ENCODE measurements at places on chromosomes 3 and 15.
A peak's percentile ranks its signal among the peaks of the same experiment; 100 is the strongest.

- no peaks in the 10 kb centered on the region for H3K36me3 ChIP-seq
- no peak overlapping the region for H3K4me3 ChIP-seq
- no peaks in the 10 kb centered on the region for H3K27me3 ChIP-seq
- H3K27ac ChIP-seq, result no peak overlapping the region
- H3K4me1 ChIP-seq, result no peaks in the 10 kb centered on the region
- DNase-seq, result no peak
These were observed 39.5 kb upstream of the ATP2C1 start for GRCh38 chr3:130854208-130854864.

GRCh38 chr3:152315623-152316022, 46.9 kb downstream of the MBNL1 start:
- H3K4me1 ChIP-seq, result no peaks in the 10 kb centered on the region
- no peaks in the 10 kb centered on the region for H3K36me3 ChIP-seq
- no peak overlapping the region for H3K4me3 ChIP-seq
- peak overlapping the region; percentile 75 for H3K27ac ChIP-seq

GRCh38 chr15:26628071-26628470, 144.8 kb downstream of the GABRB3 start:
- H3K27ac ChIP-seq, result no peak overlapping the region
- H3K4me3 ChIP-seq, result no peak overlapping the region
- no peaks in the 10 kb centered on the region for H3K27me3 ChIP-seq
- no peaks in the 10 kb centered on the region for H3K4me1 ChIP-seq

- no peak overlapping the region for H3K27ac ChIP-seq
- no peaks in the 10 kb centered on the region for H3K27me3 ChIP-seq
- DNase-seq, result no peak
- H3K36me3 ChIP-seq, result peaks cover 50% of the 10 kb centered on the region
These were observed 74.5 kb downstream of the RAB7A start for GRCh38 chr3:128800241-128801187.

DNA sequence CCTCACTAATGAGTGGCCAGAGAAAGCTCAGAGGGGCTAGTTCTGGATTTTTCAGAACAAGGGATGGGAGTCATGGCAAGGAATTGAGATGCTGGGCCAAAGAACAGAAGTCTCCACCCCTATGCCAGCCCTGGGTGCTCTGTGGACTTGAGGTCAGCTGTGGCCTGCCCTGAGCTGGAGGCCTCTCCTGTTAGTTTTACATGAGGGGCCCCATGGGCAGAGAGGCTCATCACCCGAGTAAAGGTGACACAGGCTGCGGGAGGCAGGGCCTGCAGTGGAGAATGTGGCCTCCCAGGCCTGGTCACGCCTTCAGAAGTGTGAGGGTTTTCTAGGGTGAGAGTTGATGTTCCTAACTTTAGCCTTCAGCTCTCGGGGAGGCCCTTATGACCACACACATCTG, 44.9 kb downstream of the ABHD5 start:
- H3K4me3 ChIP-seq, result no peak overlapping the region
- H3K27me3 ChIP-seq, result no peaks in the 10 kb centered on the region
- H3K36me3 ChIP-seq, result no peaks in the 10 kb centered on the region
- H3K27ac ChIP-seq, result peak overlapping the region; percentile 47

DNA sequence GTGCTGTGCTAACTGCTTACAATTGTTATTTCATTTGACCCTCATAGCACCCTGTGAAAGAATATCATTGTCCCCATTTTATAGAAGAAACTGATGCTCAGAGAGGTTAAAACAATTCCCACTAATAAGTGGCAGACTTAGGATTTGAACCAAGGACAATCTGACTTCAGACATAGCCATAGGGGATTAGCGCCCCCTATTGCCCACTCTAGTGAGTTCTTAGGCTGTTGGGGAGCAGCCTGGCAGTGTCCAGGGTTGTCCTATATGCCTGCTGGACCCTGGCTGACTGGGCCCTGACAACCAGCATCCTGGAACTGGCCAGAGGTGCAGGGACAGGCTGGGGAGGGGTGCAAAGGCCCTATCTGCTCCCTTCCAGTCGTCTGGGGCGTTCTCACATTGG, 15.4 kb downstream of the DPH3 start:
- H3K4me3 ChIP-seq, result no peak overlapping the region
- peaks cover 10% of the 10 kb centered on the region for H3K4me1 ChIP-seq
- no peaks in the 10 kb centered on the region for H3K27me3 ChIP-seq

- no peak overlapping the region for H3K27ac ChIP-seq
- no peaks in the 10 kb centered on the region for H3K4me1 ChIP-seq
- DNase-seq, result no peak
- H3K27me3 ChIP-seq, result no peaks in the 10 kb centered on the region
- H3K4me3 ChIP-seq, result no peak overlapping the region
- no peaks in the 10 kb centered on the region for H3K36me3 ChIP-seq
These were observed 48.9 kb upstream of the CFAP161 start for GRCh38 chr15:81085213-81085612.

GRCh38 chr3:14798231-14798630, 20.5 kb upstream of the FGD5 start:
- H3K4me3 ChIP-seq, result no peak overlapping the region
- no peaks in the 10 kb centered on the region for H3K27me3 ChIP-seq
- no peak for DNase-seq
- no peaks in the 10 kb centered on the region for H3K4me1 ChIP-seq
- no peaks in the 10 kb centered on the region for H3K36me3 ChIP-seq

- no peaks in the 10 kb centered on the region for H3K27me3 ChIP-seq
- no peak overlapping the region for H3K4me3 ChIP-seq
- H3K27ac ChIP-seq, result no peak overlapping the region
- no peaks in the 10 kb centered on the region for H3K4me1 ChIP-seq
- no peaks in the 10 kb centered on the region for H3K36me3 ChIP-seq
- no peak for DNase-seq
These were observed 377.1 kb upstream of the GOLIM4 start for GRCh38 chr3:168472783-168473182.

DNA sequence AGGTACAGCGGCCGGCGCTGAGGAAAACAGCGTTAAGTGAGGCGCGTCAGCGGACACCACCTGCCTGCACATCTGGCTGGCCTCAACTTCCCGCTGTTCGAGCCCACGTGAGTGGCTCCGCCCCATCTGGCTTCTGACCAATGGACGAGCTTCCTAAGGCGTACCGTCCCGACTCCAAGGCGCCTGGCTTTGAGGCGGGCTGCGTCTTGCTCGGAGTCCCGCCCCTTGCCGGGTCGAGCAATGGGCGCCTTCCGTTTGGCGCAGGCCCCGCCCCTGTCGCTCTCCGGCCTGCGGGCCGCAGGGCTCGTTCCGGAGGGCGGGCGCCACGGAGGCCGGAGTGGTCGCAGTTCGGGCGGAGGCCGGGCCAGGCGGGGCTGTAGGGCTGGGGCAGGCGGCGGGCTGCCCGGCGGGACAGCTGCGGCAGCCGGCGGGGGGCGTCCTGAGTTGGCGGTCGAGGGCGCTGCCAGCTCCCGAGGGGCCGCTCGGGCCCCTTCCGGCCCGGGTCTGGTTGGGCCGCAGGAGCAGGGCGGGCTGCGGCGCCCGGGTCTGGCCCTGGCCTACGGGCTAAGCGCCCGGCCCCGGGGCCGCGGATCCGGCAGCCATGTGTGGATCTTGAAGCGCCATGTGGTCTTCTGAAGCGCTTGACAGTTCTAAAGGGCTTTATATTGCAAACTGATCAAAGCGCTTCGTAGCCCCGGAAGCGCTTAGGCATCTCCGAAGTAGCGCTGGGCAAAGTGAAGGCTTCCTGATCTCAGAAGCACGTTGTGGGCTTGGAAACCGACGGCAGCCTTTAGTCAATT, at the start of gene TATDN2:
Gene TATDN2 (plus strand): TSS at position 276 of the 800 bp plus-strand sequence. CDS start 742 bp downstream, outside the sequence.
- peaks cover 8% of the 10 kb centered on the region for H3K4me1 ChIP-seq
- peak within 1 kb of the TSS; percentile 91 for H3K27ac ChIP-seq
- peak; percentile 96 for DNase-seq
- peak within 1 kb of the TSS; percentile 72 for H3K4me3 ChIP-seq
- H3K27me3 ChIP-seq, result no peaks in the 10 kb centered on the region

GRCh38 chr15:45200799-45201556, 13.2 kb upstream of the SHF start:
- no peaks in the 10 kb centered on the region for H3K4me1 ChIP-seq
- peak overlapping the region; percentile 55 for H3K4me3 ChIP-seq
- peak; percentile 84 for DNase-seq
- no peaks in the 10 kb centered on the region for H3K27me3 ChIP-seq
- H3K27ac ChIP-seq, result peak overlapping the region; percentile 99

DNA sequence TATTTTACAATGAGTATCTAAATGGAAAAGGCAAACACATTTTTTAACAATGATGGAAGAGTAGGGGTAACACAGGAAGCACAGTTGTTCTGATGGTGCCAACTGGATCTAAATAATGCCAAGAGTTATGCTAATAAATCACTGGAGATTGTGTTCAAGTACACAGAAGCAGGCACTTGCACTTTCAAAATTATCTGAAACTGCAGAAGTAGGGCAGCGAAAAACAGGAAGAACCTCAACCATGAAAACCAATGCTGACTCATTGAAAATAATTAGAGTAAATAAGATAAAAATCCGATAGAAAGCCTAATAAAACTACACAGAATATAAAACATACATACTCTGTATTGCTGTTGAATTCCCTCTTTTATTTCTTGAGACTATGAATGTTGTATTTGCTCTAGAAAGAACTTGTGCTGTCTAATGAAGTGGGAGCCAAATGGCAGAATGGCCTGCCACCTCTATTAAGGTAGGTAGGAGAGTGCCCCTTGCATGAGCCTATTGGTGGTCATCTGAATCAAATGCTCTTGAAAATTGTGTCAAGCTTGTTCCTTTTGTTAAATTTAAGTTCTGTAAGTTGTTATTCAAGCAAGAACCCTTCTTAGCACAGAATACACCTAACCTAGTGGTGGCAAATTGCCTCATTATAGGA, 93.7 kb downstream of the ABI3BP start:
- H3K27me3 ChIP-seq, result no peaks in the 10 kb centered on the region
- no peak for DNase-seq
- no peaks in the 10 kb centered on the region for H3K36me3 ChIP-seq
- H3K4me1 ChIP-seq, result no peaks in the 10 kb centered on the region
- H3K4me3 ChIP-seq, result no peak overlapping the region
- no peak overlapping the region for H3K27ac ChIP-seq

- no peaks in the 10 kb centered on the region for H3K27me3 ChIP-seq
- H3K27ac ChIP-seq, result no peak overlapping the region
- no peak for DNase-seq
- no peak overlapping the region for H3K4me3 ChIP-seq
- H3K36me3 ChIP-seq, result no peaks in the 10 kb centered on the region
- H3K4me1 ChIP-seq, result no peaks in the 10 kb centered on the region
These were observed 78.3 kb downstream of the LRRK1 start for GRCh38 chr15:100997442-100997841.

DNA sequence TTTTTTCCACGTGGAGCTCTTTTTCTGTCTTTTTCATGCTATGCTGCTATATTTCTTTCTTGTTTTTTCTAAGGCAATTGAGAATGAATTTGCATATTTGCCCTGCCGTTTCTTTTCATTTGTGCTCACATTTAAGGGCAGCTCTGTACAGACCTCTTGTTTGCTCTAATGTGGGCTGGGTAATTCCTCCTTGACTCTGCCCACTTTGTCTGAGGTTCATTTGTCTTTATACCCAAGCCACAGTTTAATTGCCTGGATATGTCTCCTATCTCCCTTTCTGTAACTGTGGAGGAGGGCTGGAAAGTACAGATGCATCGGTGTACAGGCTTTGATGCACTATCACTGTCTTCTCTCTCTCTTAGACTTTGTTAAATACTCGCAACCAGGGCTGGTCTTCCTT, 195.9 kb downstream of the EPHB1 start:
- no peak overlapping the region for H3K27ac ChIP-seq
- no peak for DNase-seq
- H3K36me3 ChIP-seq, result no peaks in the 10 kb centered on the region
- H3K4me1 ChIP-seq, result no peaks in the 10 kb centered on the region
- no peaks in the 10 kb centered on the region for H3K27me3 ChIP-seq
- H3K4me3 ChIP-seq, result no peak overlapping the region

GRCh38 chr15:42226648-42227047, 18.5 kb upstream of the VPS39 start:
- no peaks in the 10 kb centered on the region for H3K4me1 ChIP-seq
- H3K27ac ChIP-seq, result no peak overlapping the region
- DNase-seq, result no peak
- H3K27me3 ChIP-seq, result no peaks in the 10 kb centered on the region
- no peak overlapping the region for H3K4me3 ChIP-seq
- peaks cover 69% of the 10 kb centered on the region for H3K36me3 ChIP-seq

DNA sequence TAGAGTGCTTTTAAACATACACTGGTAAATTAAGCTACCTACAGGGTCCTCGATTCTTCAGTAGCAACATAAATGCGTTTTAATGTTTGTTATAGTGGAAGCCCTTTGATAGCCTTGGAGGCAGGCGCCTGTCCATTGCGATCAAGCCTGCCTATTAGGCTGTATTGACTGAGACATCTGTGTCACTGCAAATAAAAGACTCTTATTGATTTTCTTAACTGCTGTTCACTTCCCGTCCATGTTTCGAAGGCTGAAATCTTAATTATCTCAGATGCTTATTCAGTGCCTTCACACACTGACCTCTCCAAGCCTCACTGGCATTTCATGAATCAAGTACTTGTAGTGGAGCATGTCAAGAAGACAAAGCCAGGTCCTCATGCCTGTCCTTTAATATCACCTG, 51.1 kb downstream of the MAP2K5 start:
- peaks cover 3% of the 10 kb centered on the region for H3K36me3 ChIP-seq
- H3K4me1 ChIP-seq, result no peaks in the 10 kb centered on the region
- no peak overlapping the region for H3K4me3 ChIP-seq
- no peak overlapping the region for H3K27ac ChIP-seq
- H3K27me3 ChIP-seq, result no peaks in the 10 kb centered on the region
- DNase-seq, result no peak

GRCh38 chr15:52042051-52042851, 23.2 kb downstream of the MAPK6 start:
- no peaks in the 10 kb centered on the region for H3K36me3 ChIP-seq
- no peaks in the 10 kb centered on the region for H3K27me3 ChIP-seq
- no peak overlapping the region for H3K27ac ChIP-seq
- peaks cover 23% of the 10 kb centered on the region for H3K4me1 ChIP-seq
- no peak overlapping the region for H3K4me3 ChIP-seq
- no peak for DNase-seq

DNA sequence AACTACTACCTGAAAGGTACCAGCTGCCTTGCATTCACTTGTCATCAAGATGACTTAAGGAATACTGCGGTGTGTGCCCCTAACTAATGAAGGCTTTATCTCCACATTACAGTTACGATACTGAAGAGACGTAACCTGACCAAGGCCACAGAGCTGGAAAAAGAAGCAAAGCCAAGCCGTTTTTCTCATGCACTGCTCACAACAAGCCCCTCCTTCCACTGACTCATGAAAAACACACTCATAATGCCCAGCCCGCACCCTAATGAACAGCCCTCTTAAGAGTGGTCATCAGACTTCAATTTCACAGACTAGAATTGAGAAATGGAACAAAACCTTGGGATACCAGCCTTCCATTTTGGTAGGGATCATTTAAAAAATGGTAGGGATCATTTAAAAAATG, 11.6 kb downstream of the PSMD6 start:
- DNase-seq, result no peak
- no peak overlapping the region for H3K4me3 ChIP-seq
- H3K27me3 ChIP-seq, result no peaks in the 10 kb centered on the region
- peak overlapping the region; percentile 5 for H3K27ac ChIP-seq

Data from tibial artery (tissue), 4 donors.